Heart right ventricle (tissue), 16 donors: ENCODE measurements at places on chromosomes 11 and 22. TPM values are rescaled to one million over a fixed set of nuclear protein-coding genes. Genes with fewer than 3 reads are reported as not detected.
A peak's percentile ranks its signal among the peaks of the same experiment; 100 is the strongest.

GRCh38 chr11:8331767-8332166 lies 68.1 kb upstream of the LMO1 start:
- DNase-seq = no peak

DNA sequence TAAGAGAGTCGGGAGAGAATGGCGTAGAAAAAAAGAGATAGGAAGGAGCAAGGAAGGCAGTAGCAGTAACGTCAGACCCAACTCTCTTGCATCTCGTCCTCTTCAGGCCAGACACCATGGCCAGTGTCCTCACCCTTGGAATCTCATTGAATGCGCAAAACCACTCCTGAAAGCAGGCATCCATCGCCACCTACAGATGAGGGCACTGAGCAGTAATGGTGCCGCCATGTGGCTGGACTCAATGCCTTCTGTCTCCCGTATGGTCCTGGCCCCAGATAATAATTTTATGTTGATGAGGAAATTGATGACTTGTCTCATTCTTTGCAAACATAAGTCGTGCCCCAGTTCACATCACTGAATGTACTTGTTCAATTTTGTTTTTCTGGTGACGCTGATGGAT lies 17.8 kb upstream of the ALX4 start:
- DNase-seq = no peak

GRCh38 chr22:37098976-37099591 lies 10.4 kb downstream of the TMPRSS6 start:
- no peak for DNase-seq

GRCh38 chr11:26851291-26851690 lies 129.4 kb upstream of the SLC5A12 start:
- no peak for DNase-seq

GRCh38 chr11:60951606-60951903 lies 421 bp downstream of the SLC15A3 start:
- DNase-seq = no peak

DNA sequence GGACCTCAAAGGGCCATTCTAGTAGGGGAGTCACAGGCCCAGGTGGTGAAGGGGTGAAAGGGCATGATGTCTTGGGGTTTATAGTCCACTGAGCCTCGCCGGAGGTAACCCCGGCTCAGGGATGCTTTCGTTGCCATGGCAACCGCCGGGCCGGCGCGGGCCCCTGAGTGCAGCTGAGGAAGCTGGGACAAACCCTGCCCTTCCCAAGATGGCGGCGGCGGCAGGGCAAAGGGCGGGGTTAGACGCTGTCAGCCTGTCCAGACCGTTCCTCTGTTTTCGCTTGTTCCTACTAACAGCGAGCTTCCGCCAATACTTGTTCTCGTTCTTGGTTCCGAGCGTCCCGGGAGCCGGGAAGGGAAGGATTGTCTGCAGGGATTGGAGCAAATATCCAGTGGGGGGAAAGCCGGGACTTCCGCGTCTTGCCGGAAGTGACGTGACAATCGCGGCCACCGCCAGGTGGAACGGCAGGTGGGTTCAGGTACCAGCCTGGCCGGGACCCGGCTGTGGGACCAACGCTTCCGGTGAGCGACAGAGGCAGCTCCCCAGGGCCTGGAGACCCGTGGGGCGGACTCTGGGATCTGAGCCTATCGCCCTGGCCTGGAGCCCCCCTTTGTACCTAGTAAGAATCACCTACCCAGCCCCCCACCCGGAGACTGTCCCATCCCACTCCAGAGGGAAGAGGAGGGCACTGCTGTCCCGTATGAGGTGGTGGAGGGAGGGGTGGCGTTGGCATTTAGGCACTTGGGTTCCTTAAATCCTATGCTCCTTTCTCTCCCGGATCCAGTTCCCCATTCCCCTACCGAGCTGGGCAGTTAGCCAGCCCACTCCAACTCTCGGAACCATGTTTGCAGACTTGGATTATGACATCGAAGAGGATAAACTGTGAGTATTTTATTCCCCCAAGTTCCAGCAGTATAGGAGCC lies at the start of gene PICK1:
Gene PICK1, plus strand, starts transcription at position 436 of the 923 bp plus-strand sequence. Its CDS starts 406 bp downstream, at position 842.
- peak; percentile 84 for DNase-seq

GRCh38 chr22:41048791-41049717 lies 43.3 kb upstream of the EP300 start:
- peak; percentile 76 for DNase-seq

- DNase-seq = no peak
These were observed 110.9 kb upstream of the B3GAT1 start for GRCh38 chr11:134522782-134523570.

GRCh38 chr11:76419896-76420295 lies 24.9 kb upstream of the EMSY start:
- DNase-seq = no peak

DNA sequence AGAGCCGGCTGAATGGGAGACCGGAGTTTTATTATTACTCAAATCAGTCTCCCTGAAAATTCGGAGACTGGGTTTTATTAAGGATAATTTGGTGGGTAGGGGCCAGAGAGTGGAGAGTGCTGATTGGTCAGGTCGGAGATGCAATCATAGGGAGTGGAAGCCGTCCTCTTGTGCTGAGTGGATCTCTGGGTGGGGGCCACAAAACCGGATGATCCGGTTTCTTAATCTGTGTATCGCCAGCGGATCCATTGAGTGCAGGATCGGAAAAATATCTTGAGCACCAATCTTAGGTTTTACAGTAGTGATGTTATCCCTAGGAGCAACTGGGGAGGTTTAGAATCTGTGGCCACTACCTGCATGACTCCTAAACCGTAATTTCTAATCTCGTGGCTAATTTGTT lies 886 bp upstream of the NIPSNAP1 start:
- DNase-seq = no peak

GRCh38 chr11:65403607-65404121 lies 17.2 kb downstream of the FRMD8 start:
- no peak for DNase-seq

GRCh38 chr22:24207264-24208011 lies 26.2 kb downstream of the SUSD2 start:
- no peak for DNase-seq

- DNase-seq = no peak
These were observed 91.4 kb downstream of the JRKL start for GRCh38 chr11:96481204-96481603.

DNA sequence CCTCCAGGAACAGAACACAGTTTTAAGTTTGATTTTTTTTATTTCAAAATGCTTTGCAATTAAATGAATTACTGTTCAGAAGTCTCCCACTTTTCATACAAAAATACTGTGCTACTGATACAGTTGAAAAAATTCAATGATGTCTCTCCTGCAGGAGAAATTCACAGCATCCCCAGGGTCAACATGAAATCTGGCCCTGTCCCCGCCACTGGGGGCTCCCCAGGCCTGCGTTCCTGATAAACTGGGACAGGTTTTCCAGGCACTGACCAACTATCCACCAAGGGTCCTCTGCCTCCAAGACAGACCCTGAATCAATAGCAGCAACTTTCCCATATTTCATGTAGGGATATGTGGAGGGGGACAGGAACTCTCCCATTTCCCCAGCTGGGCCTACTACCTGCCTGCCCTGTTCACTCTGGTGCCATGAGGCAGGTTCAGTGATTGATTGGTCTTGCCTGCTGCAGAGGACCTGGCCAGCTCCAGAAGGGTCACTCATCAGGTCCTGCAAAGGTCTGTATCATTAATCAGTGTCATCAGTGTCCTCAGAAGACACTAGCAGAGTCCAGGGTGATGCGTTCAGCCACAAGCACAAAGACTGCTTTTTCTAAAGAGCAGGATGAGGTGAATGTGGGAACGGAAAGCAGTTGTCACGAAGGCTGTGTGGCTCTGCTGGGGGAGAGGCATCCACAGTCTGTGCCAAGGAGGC lies 43.4 kb downstream of the PISD start:
- DNase-seq = no peak

DNA sequence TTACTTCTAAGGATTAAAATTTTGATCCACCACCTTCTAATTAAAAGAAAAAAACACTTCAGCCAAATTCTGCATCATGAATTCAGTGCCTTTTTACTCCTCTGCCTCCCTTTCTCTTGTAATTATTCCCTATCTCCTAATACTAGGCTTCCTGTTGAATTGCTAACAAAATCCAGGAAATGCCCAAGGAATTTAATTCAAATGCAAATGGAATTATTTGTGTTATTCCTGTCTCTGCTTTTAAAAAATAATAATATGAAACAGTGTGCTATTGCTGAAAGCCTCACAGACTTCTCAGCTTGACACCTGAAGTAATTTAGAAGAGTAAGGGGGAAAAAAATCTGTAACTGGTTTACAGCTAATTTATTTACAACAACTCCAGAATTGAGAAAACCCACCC lies 85.5 kb downstream of the DLG2 start:
- DNase-seq = no peak

DNA sequence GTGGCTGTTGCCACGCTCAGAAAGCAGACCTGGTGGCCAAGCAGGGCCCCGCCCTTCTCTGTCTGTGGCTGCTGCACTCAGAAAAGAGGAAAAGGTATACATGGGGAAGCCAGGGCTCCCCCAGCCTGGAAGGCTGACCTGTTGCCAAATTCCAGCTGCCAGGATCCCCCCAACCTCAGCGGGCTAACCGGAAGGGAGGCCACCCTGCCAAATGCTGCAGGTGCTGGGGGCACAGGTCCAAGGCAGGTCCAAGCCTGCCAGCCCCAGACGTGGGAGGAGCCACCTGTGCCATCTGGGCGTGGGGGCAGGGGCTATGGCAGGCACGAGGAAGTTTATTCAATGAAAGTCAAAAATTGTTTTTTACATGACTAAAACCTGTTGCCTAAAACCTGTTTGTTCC lies 2.6 kb downstream of the NPTXR start:
- no peak for DNase-seq

Gene PTPRCAP
- 0.42 TPM for total RNA-seq

Gene IL10RA
- 2.5 TPM for total RNA-seq

Gene DEUP1
- total RNA-seq = not detected

Gene AGBL2
- total RNA-seq = 0.44 TPM
